ENCODE measurements at places on chromosomes 11 and 22.

GRCh38 chr11:84549217-84549616 is 1077.9 kb downstream of the DLG2 start:
- no peaks in the 10 kb centered on the region for H3K36me3 ChIP-seq
- H3K27me3 ChIP-seq = no peaks in the 10 kb centered on the region
- DNase-seq = no peak

- peak overlapping the region; percentile 83 for H3K27ac ChIP-seq
- H3K4me3 ChIP-seq = peak overlapping the region; percentile 66
- DNase-seq = no peak
- H3K27me3 ChIP-seq = no peaks in the 10 kb centered on the region
- H3K4me1 ChIP-seq = peaks cover 75% of the 10 kb centered on the region
- peaks cover 3% of the 10 kb centered on the region for H3K36me3 ChIP-seq
Measured at GRCh38 chr11:2380807-2381350, 3.8 kb downstream of the CD81 start.

DNA sequence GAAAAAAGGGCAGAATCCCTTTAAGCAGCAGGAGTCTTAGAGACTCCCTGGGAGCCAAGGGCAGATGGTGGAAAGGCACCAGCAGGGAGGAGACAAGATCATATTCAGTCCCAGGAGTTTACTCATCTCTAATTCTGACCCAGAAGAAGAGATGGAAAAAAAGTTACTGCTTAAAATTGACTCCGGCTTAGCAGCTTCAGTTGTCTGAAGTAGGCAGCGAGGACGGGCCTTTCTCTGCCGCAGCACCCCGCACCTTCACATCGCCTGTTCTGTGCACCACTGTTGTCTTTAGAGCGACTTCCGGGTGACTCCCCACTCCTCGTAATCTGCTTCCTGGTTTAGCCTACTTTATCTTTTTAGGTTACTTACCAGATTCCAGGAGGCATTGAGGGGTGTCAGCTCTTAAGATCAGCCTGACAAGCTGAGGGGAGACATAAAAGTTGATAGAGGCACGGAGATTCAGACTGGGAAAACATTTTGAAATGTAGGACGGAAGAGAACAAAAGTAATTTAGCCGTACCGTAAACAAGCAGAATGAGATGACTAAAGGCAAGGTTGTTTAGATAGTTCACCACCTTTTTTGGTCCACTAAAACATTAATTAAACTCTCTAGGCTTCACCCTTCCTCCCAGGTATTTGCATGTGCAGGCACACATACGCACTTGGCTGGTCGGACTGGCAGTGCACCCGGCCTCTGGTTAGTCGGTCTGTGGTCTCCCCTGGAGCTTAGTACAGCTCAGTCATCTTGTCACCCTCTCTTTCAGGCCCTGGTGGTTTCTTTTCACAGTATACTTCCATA is 74.3 kb downstream of the CECR2 start:
- H3K4me1 ChIP-seq = no peaks in the 10 kb centered on the region
- no peak for DNase-seq
- H3K27ac ChIP-seq = no peak overlapping the region
- H3K36me3 ChIP-seq = no peaks in the 10 kb centered on the region
- no peak overlapping the region for H3K4me3 ChIP-seq

- no peak overlapping the region for H3K27ac ChIP-seq
- no peak for DNase-seq
- H3K27me3 ChIP-seq = no peaks in the 10 kb centered on the region
- H3K4me3 ChIP-seq = no peak overlapping the region
- peaks cover 6% of the 10 kb centered on the region for H3K4me1 ChIP-seq
Measured at GRCh38 chr11:10275714-10276113, 18.3 kb downstream of the SBF2 start.

DNA sequence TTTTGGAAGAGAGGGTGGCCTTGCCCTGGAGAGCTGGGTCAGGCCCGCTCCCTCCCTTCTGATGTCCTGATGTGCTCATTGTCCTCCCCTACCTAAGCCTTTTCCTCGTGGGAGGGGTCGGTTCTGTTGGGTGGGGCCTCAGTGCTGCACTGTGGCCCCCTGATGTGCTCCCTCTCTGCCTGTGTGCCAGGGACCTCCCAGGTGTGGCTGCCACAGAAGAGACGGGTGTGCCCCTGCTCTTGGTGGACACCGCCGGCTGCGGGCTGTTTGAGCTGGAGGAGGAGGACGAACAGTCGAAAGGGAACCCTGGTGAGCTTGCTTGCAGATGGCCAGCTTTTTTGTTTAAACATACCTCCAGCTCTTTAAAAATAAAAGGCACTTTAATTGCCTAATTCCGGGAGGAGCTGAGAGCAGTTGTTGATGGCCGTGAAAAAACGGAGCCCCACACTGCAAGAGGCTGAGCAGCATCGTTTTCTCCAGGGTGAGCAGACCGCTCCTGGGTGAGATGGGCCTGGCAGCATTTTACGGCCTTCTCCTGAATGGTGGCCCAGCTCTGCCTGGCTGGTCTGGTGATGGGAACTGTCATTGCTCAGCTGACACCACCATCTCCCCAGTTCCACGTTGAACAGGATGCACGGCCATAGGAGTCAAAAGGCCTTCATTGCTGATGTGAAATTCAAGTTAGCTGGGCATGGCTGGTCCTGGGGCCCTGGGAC is 30.1 kb downstream of the IGHMBP2 start:
- DNase-seq = no peak
- no peak overlapping the region for H3K27ac ChIP-seq
- no peaks in the 10 kb centered on the region for H3K27me3 ChIP-seq
- H3K4me1 ChIP-seq = no peaks in the 10 kb centered on the region

DNA sequence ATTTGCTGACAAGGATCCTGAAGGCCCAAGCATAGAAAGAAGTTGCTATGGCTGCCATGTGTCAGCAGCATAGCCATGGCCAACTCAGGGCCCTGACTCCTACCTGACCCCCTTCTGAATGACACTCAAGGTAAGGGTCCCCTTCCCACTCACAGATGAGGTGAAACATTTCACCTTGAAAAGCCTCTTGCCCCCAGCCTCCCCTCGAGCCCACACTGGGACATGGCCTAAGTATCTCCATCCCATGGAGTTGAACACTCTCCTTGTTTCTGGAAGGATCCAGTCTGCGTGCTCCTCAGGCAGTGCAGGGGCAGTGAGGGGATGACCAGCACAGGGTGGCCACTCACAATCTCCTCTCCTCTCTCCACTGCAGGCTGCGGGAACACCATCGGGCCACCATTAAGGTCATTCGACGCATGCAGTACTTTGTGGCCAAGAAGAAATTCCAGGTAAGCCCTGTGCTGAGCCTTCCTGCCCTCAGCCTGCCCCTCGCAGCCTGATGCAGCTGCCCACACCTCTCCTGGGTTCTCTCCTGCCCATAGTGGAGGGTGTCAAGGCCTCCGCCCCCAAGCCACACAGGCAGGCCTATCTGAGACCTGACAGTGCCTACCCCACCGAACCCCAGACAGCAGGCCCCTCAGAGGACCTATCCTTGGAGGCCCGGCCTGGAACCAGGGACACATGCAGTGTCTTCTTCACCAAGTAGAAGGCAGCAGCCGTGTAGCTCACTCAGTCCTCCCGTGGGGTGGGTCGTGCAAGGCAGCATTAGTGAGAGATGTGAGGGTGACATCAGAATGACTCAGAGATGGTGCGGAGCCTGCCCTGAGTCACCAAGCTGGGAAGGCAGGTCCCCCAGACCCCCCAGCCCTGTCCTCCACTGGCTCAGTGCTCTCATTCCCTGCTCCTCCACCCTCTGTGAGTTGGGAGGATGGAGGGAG is 68.9 kb upstream of the KCNQ1OT1 start:
- peaks cover 26% of the 10 kb centered on the region for H3K36me3 ChIP-seq
- no peak overlapping the region for H3K27ac ChIP-seq
- no peaks in the 10 kb centered on the region for H3K4me1 ChIP-seq
- no peak for DNase-seq

GRCh38 chr11:33208150-33208549 is 46.9 kb upstream of the CSTF3 start:
- peaks cover 3% of the 10 kb centered on the region for H3K27me3 ChIP-seq
- H3K4me3 ChIP-seq = no peak overlapping the region
- H3K4me1 ChIP-seq = no peaks in the 10 kb centered on the region
- H3K36me3 ChIP-seq = no peaks in the 10 kb centered on the region
- DNase-seq = no peak

- no peaks in the 10 kb centered on the region for H3K36me3 ChIP-seq
- H3K27ac ChIP-seq = no peak overlapping the region
- peaks cover 13% of the 10 kb centered on the region for H3K4me1 ChIP-seq
- H3K4me3 ChIP-seq = peak overlapping the region; percentile 41
Measured at GRCh38 chr11:119584193-119585042, 144.6 kb downstream of the NECTIN1 start.

All from activated B cell treated with CpG ODN at 0.5 μM for 24 hours (primary cell).